ENCODE measurements at places on chromosomes 12 and 14.

DNA sequence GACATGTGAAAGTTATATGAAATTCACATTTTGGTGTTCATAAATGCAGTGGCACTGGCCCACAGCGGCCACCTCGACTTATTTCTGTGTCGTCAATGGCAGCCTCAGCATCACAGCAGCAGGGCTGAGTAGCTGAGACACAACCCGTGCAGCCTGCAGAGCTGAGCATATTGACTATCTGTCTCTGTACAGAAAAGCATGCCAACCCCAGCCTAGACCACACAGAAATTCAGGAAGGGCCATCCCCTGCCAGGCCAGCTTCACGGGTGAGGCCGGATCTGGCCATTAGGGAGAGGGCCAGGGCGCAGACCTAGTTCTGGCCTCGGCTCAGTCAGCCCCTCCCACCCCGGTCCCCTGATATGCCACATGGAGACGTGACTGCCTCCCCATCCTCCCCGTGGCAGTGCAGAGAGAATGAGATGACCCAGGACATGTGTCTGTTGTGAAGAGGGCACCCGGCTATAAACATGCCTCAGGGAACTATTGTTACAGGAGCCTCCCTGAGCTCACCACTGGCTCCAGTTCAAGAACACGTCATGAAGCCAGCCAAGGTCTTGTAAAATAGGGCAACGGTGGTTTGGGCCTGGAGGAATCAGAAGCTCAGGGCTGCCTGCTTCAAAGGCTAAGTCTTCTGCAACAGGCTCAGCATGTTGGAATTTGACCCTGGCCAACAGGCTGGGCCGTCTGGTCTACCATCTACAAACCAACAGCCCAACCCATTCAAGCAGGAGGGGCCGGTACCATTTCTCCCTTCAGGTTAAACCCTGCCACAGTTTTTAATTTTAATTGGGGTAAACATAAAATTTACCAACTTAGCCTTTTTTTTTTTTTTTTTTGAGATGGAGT lies 25.5 kb downstream of the SCARB1 start:
- no peak for DNase-seq

DNA sequence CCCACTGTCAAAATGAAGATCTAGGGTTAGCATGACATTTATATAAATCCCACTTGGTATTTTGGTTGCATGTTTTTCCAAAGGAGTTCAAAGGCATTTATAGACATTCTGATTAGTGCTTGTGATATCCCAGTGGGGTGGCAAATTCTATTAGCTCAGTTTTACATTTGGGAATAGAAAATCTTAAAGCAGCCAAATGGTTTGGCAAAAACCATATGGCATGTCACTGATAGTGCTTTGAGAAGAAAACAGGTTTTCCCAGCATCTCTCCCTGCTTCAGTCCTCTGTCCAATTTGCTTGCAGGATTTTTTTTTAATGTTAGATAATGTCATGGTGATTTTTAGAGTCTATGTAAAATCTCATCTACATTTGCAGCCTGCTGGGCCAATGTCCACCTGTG lies 225.1 kb upstream of the DIO3 start:
- DNase-seq = no peak

GRCh38 chr14:23365732-23366425 lies 907 bp upstream of the EFS start:
- no peak for DNase-seq

- DNase-seq = no peak
These were observed 189.0 kb upstream of the FBXO33 start for GRCh38 chr14:39621223-39621622.
